ENCODE measurements at places on chromosomes 12 and 14. TPM values are rescaled to one million over a fixed set of nuclear protein-coding genes. Genes with fewer than 3 reads are reported as not detected.

The TTC6 gene
- total RNA-seq = 0.96 TPM

The VRTN gene
- total RNA-seq = 1.2 TPM

The CLEC12A gene
- total RNA-seq = 18.1 TPM

The PARPBP gene
- total RNA-seq = 14.2 TPM

The KRT79 gene
- total RNA-seq = not detected

The TAS2R9 gene
- total RNA-seq = 1.7 TPM

The KRT83 gene
- total RNA-seq = not detected

The TSPAN11 gene
- total RNA-seq = 1.7 TPM

The PSMC1 gene
- 34.4 TPM for total RNA-seq

The SERPINA3 gene
- total RNA-seq = 13.2 TPM

The SAMD15 gene
- 3.6 TPM for total RNA-seq

The GAS2L3 gene
- total RNA-seq = 16.4 TPM

The WDR20 gene
- total RNA-seq = 33.9 TPM

The IGF1 gene
- 18.1 TPM for total RNA-seq

The AKAP6 gene
- 76.3 TPM for total RNA-seq

The TEX52 gene
- 11.3 TPM for total RNA-seq

The SRGAP1 gene
- 6.7 TPM for total RNA-seq

The PHETA1 gene
- total RNA-seq = 16.1 TPM

The VRK1 gene
- 24.1 TPM for total RNA-seq

The PAN2 gene
- 55.6 TPM for total RNA-seq

The SPATA7 gene
- 27.7 TPM for total RNA-seq

The RDH16 gene
- total RNA-seq = 0.96 TPM

The ARMH4 gene
- 25.3 TPM for total RNA-seq

The PLEKHG7 gene
- 8.2 TPM for total RNA-seq

The ACOT4 gene
- 4.3 TPM for total RNA-seq

The TMEM63C gene
- total RNA-seq = 3.4 TPM

The TMEM119 gene
- 85.0 TPM for total RNA-seq

The ITGA7 gene
- 66.2 TPM for total RNA-seq

The TMPRSS12 gene
- 1.9 TPM for total RNA-seq

The LPAR5 gene
- 6.3 TPM for total RNA-seq

The MMP19 gene
- total RNA-seq = 16.1 TPM

The MARCHF9 gene
- 7.7 TPM for total RNA-seq

The FAM181A gene
- total RNA-seq = not detected

The SOX5 gene
- 74.4 TPM for total RNA-seq

The SAV1 gene
- 40.7 TPM for total RNA-seq

The STYK1 gene
- 2.4 TPM for total RNA-seq

The FAM222A gene
- 4.1 TPM for total RNA-seq

The PACS2 gene
- total RNA-seq = 17.8 TPM

The MFAP5 gene
- 53.0 TPM for total RNA-seq

The GYS2 gene
- total RNA-seq = 0.48 TPM

The KLRK1 gene
- total RNA-seq = 1.2 TPM

The ST8SIA1 gene
- 17.1 TPM for total RNA-seq

The PTHLH gene
- total RNA-seq = 11.1 TPM

All from umbilical cord (tissue), 2 donors.